ENCODE measurements at places on chromosomes 13 and 19.

- no peak for DNase-seq
Observed at GRCh38 chr13:20704459-20705069, 1.1 kb downstream of the IL17D start.

DNA sequence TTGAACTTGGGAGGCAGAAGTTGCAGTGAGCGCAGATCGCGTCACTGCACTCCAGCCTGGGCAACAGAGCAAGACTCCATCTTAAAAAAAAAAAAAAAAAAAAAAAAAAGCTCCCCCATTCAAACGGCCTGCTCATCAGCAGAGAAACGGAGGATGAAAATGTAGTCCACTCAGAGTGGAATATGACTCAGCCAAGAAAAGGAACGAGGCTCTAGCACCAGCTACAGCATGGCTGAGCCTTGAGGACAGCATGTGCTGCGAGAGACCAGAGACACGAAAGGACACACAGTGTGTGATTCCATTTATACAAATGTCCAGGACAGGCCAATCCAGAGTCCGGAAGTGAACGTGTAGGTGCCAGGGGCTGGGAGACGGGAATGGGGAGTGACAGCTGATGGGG, 18.1 kb upstream of the MIER2 start:
- DNase-seq = no peak

GRCh38 chr19:53172889-53173288, 14.0 kb upstream of the ZNF347 start:
- no peak for DNase-seq

GRCh38 chr19:16627193-16627927, 644 bp downstream of the MED26 start:
- no peak for DNase-seq

- no peak for DNase-seq
Observed at GRCh38 chr13:35514061-35514477, 37.6 kb upstream of the MAB21L1 start.

DNA sequence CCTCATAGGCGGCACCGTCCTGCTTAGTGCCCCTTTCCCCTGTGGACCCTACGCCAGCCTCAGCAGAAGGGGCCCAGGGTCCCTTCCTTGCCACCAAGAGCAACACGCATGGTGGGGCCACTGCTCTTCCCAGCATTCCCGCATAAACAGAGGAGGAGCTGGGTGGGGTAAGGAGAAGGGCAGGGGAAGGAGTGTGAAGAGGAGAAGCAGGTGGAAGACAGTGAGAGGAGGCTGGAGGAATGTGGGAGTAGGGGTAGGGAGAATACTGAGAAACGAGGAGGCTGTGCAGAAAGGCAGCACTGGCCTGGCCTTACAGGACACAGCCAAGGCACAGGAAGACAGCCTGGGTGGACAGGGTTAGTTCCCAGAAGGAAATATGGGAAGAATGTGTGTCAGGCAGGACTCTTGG, 43.9 kb downstream of the ZNF331 start:
- DNase-seq = no peak

DNA sequence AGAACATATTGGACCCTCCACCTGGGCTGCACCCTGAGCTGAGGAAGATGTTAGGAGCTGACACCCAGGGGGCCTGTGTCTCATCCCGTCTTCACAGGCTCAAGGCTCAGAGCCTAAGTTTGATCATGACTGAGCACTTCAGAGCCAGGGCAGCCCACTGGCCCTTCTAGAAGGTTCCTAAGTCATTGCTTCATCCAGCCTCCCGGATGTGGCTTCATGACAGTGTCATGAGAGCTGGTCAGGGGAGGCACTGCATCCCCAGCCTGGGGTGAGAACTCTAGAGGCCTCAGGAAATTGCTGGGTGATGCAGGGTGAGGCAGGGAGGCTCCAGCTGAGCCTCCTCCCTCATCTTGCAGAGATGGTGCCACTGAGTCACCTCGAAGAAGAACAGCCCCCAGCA, 24.9 kb upstream of the PIK3R2 start:
- DNase-seq = no peak

GRCh38 chr13:97254816-97255215, 32.7 kb downstream of the MBNL2 start:
- no peak for DNase-seq

DNA sequence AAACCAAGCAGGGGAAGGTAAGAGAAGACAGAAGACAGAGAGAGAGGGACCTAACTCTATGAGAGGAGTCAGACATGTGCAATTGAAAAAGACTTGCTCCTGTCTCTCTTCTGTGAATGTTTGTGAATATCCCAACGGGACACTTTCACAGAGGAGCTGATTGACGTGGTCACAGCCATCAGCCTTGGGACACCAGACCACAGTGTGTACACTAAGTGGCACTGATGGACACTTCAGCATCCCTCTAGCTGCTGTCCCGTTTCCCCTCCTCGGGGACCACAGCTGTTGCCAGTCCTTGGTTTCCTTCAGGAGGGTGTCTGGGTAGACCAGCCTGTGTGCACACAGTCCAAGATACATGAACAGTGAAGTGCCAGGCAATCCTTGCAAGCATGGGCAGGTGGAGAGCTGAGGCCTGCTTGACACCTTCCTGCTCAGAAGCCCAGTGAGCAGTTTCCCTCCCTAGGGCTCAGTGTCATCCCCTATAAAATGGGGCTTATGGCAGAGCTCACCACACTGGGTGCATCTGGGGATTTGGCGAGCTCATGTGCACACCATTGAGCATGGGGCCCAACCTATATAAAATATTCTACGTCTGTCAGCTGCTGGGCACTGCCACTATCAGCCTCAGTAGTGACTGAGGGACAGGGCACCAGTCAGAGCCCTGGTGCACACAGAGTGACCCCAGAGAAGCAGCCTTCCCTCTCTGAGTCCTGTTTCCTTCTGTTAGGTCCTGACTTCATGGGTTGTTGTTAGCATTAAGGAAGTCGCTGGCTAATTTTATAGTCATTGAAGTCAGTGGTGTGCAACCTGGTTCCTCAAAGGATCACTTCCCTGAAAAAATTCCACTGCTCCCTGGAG, 4.3 kb upstream of the USF2 start:
- DNase-seq = no peak

GRCh38 chr13:70523622-70524021, 415.4 kb upstream of the KLHL1 start:
- DNase-seq = no peak

DNA sequence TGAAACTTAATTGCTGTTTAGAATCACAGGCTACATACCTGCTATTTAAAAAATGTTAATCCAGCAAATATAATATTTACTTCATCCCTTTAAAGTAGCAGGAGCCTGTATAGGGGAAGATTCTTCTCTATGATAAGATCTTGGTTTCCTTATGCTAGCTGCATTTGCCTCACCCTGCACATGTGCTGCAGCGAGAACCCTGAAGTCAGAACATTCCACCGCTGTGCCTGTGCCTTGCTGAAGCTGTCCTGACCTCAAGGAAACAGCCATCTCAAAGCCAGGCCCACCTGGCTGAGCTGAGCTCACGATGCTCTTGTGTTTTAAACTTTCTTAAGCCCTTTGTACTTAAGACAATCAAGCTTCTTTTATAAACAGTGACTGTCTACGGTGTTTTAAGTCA, 355.0 kb upstream of the PCDH20 start:
- DNase-seq = no peak

GRCh38 chr13:49292742-49293486, 45.2 kb downstream of the CDADC1 start:
- no peak for DNase-seq

- no peak for DNase-seq
Observed at GRCh38 chr13:99178636-99179035, 22.0 kb upstream of the UBAC2 start.

GRCh38 chr19:15651791-15652190, 11.1 kb downstream of the CYP4F3 start:
- DNase-seq = no peak

All from stimulated activated CD8-positive, alpha-beta memory T cell treated with anti-CD3 and anti-CD28 coated beads, Interleukin-2, amount 100 ng/mL, for 1 hour (primary cell).